ENCODE measurements at places on chromosomes 3 and 15.

- no peak for DNase-seq
Observed at GRCh38 chr15:64288999-64289398, 67.0 kb downstream of the CSNK1G1 start.

DNA sequence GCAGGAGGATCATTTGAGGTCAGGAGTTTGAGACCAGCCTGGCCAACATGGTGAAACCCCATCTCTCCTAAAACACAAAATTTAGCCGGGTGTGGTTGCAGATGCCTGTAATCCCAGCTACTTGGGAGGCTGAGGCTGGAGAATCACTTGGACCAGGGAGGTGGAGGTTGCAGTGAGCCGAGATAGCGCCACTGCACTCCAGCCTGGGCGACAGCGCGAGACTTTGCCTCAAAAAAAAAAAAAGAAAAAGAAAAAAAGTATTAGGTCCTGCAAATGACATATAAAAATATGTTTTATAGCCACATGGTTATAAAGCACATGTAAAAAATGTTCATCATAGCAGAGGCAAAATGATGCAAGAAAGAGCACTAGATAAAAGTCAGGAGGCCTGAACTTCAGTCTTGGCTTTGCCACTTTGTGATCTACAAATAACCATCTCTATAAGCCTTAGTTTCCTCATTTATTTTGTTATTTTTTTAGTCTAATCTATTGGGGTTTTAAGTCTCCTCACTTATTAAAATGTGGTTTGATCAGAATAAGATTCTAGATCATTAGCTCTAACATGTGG is 4.9 kb downstream of the SLC12A6 start:
- no peak for DNase-seq

GRCh38 chr3:177770383-177771230 is 573.3 kb upstream of the TBL1XR1 start:
- no peak for DNase-seq

- no peak for DNase-seq
Observed at GRCh38 chr15:42069496-42070278, 24.7 kb downstream of the PLA2G4D start.

DNA sequence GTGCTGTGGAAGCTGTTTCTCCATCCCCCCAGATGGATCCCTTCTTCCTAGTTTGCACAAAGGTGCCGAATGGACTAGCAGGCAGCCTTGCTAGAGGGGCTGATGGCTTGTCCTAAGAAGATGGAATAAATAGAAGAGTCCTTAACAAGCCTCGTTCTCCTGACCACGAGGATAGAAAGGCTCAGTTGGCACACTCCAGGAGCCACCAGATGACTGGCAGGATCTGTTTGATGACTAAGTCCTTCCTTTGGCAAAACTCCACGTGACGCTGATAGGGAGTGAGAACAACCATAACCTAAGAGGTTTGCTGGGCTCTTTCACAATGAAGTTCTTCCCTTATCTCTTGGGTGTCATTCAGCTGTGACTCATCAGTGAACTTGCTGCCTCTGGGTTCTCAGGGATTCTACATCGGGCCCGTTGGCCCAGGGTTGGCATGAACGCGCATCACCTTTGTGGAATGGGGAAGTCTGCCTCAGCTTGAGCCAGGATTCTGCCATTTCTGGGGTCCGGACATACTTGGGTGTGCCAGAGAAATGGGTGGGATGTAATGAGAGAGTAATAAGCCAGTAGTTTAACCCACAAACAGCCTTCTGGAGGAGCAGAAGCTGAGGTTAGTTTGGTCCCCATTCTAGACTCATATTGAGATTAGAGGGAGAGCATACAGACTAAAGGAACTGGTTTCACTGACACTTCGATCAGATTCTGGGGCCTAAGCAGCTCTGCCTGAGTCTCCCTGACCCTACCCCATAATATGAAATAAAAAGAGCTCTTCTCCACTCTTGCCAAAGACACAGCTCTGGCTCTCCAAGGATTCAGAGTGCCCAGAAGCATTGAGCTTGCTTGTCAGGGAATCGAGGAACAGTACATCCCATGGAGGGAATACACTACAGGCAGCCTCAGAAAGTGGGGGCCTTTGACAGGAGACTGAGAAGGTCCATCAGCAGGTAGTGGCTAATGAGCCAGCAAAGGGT is 2.0 kb upstream of the MELTF start:
- DNase-seq: no peak

All from stimulated activated naive CD8-positive, alpha-beta T cell treated with anti-CD3 and anti-CD28 coated beads, Interleukin-15, amount 100 ng/mL, for 72 hours (primary cell).